ENCODE measurements at places on chromosomes 7 and 10. TPM values are rescaled to one million over a fixed set of nuclear protein-coding genes. Genes with fewer than 3 reads are reported as not detected.

- H3K27me3 ChIP-seq, result peaks cover 11% of the 10 kb centered on the region
- H3K27ac ChIP-seq, result no peak within 1 kb of the TSS
- H3K4me1 ChIP-seq, result peaks cover 14% of the 10 kb centered on the region
- H3K4me3 ChIP-seq, result peak within 1 kb of the TSS; percentile 57
These were observed at the start of gene AS3MT for GRCh38 chr10:102869258-102870198. Gene AS3MT, plus strand, starts transcription at chr10:102869470. Its CDS starts 123 bp downstream, at chr10:102869593.

DNA sequence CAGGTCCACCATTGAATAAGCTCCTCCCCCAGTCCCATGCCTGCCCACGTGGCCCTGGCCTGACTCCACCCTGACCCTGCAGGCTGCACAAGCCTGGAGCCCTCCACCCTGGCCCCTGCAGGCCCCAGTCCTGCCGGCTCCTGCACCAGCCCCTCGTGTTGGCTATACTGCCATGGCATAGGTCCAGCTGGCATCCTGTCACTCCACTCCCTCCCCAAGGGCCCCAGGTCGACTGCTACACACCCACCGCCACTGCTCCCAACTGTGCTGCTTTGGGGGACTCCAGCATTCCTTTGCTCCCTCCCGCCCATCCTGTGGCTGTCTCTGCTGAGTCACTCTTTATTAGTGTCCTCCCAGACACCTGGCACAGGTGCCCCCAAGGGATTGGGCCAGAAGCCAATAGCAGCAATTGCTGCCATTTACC, 32.4 kb upstream of the HSPA12A start:
- H3K27me3 ChIP-seq, result peaks cover 5% of the 10 kb centered on the region
- no peaks in the 10 kb centered on the region for H3K36me3 ChIP-seq
- H3K4me1 ChIP-seq, result no peaks in the 10 kb centered on the region
- DNase-seq, result no peak

DNA sequence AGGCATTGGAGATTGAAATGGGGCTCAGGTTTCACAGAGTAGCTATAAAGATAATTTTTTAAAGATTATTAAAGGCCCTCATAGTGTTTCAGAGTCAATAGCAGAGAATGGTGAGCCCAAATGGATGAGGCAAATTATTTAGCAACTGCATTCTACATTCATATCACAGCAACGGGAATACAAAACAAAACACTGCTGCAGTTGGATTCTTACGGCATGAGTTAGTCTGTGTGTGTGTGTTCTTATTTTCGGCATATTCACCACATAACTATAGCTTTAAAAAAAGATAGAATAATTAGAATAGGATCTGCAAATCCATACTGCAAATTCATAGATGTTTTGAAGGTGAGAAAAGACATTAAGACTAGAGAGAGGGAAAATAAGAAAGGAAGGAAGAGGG, 66.0 kb downstream of the SUGCT start:
- H3K27ac ChIP-seq, result no peak overlapping the region
- H3K4me1 ChIP-seq, result no peaks in the 10 kb centered on the region
- no peaks in the 10 kb centered on the region for H3K27me3 ChIP-seq
- H3K4me3 ChIP-seq, result no peak overlapping the region
- H3K36me3 ChIP-seq, result no peaks in the 10 kb centered on the region
- DNase-seq, result no peak

KLF14 gene
- not detected for total RNA-seq

ABCB1 gene
- 4.3 TPM for total RNA-seq

DNA sequence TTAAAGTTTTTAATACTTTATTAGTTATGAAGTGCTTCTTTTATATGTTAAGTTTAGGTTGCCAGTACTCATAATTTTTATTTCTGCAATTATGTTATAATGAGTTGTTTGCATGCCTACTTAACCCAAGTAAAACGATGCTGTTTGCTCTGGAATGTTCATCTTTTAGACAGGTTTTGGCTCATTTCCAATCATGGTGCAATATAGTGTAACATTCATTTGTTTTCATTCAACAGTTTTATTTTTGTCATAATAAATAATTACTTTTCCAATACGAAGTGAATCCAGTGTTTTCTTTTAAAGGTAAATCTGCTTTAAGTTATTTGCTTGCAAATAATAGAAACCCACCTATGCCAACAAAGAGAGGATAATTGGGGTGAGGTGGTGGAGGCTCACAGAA, 22.1 kb downstream of the ARL5B start:
- H3K36me3 ChIP-seq, result no peaks in the 10 kb centered on the region
- H3K27ac ChIP-seq, result no peak overlapping the region
- no peak overlapping the region for H3K4me3 ChIP-seq
- no peaks in the 10 kb centered on the region for H3K27me3 ChIP-seq

ZNF488 gene
- 0.38 TPM for total RNA-seq

CDH23 gene
- 9.4 TPM for total RNA-seq

DNA sequence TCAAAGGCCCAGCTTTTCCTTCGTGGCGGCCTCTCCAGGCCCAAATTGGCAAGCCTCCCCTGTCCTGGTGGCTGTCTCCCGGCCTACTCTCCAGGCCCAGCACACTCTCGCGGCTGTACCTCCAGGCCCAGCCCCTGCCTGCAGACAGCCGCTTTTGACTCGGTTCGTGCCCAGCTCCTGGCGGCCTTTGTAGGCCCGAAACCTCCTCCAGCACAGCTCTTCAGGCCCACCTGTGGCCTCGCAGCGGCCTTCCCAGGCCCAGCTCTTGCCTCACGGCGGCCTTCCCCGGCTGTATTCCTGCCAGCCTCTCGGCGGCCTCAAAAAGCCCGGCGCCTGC, 18.2 kb upstream of the TMEM248 start:
- no peaks in the 10 kb centered on the region for H3K27me3 ChIP-seq
- DNase-seq, result no peak
- H3K4me3 ChIP-seq, result no peak overlapping the region
- no peak overlapping the region for H3K27ac ChIP-seq
- no peaks in the 10 kb centered on the region for H3K4me1 ChIP-seq

DNA sequence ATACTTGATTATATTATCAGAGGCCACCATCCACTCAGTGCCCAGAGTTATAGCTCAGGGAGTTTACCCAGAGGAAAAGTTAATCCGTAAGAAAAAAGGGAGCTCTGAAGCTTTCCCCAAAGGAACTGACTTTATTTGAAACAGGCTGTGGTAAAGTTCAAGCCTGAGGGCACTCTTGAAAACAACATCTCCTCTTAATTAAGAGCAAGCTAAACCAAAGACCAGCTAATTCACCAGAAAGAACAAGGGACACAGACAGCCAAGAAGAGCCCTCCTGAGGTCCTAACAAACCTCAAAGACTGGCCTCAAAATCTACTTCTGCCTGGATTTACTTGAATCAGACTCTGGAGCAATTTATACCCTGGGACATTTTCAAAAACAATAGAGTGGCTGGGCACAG, 159.6 kb upstream of the CHST15 start:
- H3K27ac ChIP-seq, result no peak overlapping the region
- H3K36me3 ChIP-seq, result no peaks in the 10 kb centered on the region
- no peak for DNase-seq
- peaks cover 5% of the 10 kb centered on the region for H3K4me1 ChIP-seq
- no peaks in the 10 kb centered on the region for H3K27me3 ChIP-seq

DNA sequence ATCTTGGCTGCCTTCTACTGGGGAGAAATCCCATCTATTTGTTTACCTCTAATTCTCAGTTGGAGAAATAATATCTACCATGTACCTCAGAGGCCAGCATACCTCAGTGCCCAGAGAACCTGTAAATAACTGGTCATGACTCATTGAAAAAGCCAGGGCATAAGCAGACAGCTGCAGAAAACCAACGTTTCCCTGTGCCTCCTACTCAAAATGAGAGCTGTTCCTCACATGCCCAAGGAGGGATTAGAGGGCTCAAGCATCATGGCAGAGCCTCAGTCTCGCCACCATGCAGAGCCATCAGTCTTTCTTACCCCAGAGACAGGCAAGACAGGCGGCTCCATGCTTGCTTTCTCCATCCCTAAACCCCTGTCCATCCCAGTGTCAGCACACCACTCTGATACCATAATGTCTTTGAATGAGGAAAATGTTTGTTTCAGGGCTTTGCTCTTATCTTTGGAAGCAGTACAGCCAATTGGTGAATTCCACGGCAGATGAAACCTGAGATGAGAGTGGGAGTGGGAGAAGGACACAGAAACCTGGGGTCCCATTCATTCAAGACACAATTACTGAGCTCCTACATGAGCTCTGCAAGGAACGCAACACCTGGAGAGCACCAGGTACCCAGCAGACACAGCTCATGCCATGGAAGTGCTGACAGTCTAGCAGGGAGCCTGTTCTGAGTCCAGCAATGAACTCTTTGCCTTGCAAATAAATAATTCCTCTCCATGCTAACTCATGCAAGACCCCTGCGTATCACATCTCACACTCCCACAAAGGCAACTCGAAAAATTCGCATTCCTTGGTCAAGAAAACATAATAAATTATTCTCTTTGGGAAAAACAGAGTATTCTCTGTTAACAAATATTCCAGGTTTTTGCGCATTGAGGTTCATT, 21.1 kb downstream of the PON1 start:
- H3K4me1 ChIP-seq, result no peaks in the 10 kb centered on the region
- no peak overlapping the region for H3K27ac ChIP-seq
- no peaks in the 10 kb centered on the region for H3K36me3 ChIP-seq
- DNase-seq, result no peak

SYT15B gene
- total RNA-seq, result 40.6 TPM

- no peak overlapping the region for H3K4me3 ChIP-seq
- H3K36me3 ChIP-seq, result no peaks in the 10 kb centered on the region
- no peak for DNase-seq
- H3K27me3 ChIP-seq, result peaks cover 55% of the 10 kb centered on the region
These were observed 12.0 kb downstream of the EVX1 start for GRCh38 chr7:27254625-27255024.

DNA sequence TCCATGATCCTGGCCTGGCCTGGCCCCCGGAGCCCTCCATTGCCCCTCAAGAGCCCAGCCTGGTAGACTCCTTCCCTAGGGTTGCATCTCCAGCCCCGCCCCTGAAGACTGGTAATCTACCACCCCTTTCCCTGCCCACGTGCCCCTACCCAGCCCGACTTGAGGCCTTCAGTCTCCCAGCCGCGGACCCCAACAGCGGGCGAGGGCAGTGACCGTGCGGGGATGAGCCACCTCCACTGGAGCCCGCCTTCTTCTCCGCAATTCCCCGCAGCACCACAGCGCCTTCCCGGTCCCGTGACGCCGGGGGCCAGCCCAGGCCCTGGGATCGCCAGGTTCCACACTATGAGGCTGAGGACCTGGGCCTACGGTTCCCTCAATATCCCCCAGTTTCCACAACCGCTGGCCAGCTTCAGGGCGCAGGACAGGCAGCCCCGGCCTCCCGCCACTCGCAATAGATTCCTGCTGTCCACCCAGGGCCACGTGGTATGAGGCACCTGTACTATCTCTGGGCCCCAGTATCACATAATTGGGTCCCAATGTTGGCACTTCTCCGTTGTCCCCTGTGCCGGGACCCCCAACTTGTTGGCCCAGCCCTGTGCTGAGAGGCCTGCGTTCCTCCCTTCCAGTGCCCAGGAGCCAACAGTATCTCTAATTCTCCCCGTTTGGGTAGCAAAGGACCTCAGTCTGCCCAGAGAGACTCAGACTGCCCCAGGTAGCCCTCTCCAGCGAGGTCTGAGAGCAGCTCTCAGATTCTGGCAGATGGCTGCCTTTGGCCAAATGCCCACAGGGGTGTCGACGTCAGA, 1.1 kb upstream of the GPRIN2 start:
- H3K4me1 ChIP-seq, result peaks cover 16% of the 10 kb centered on the region
- H3K4me3 ChIP-seq, result no peak overlapping the region
- DNase-seq, result peak; percentile 53
- H3K36me3 ChIP-seq, result no peaks in the 10 kb centered on the region
- no peak overlapping the region for H3K27ac ChIP-seq
- peaks cover 52% of the 10 kb centered on the region for H3K27me3 ChIP-seq

GRCh38 chr7:106501605-106502580, 159.1 kb downstream of the CCDC71L start:
- H3K36me3 ChIP-seq, result no peaks in the 10 kb centered on the region
- no peaks in the 10 kb centered on the region for H3K4me1 ChIP-seq
- no peak overlapping the region for H3K27ac ChIP-seq
- H3K4me3 ChIP-seq, result no peak overlapping the region

- H3K27ac ChIP-seq, result no peak overlapping the region
- DNase-seq, result no peak
- no peaks in the 10 kb centered on the region for H3K36me3 ChIP-seq
- no peaks in the 10 kb centered on the region for H3K27me3 ChIP-seq
These were observed 292.1 kb downstream of the BBS9 start for GRCh38 chr7:33421429-33421828.

DNA sequence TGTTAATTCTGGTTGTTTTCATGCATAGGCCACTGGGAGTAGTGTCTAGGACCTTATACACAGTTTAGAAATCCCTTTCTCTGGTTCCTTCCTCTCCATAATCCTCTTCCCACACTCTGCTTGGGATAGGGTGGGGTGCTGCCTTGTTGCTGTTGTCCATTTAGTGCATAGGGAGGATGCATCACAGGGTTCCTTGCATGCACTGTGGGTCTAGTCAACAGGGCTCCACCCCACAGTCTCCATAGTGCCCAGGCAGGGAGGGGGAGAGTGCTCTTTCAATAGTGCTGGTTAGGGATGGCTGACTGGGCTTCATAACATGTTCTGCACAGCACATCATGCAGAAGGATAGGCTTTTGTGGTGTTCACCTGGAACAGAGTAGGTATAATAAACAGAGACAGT, 81.1 kb downstream of the ARHGAP12 start:
- no peaks in the 10 kb centered on the region for H3K4me1 ChIP-seq
- H3K27me3 ChIP-seq, result no peaks in the 10 kb centered on the region
- DNase-seq, result no peak
- H3K4me3 ChIP-seq, result no peak overlapping the region
- H3K27ac ChIP-seq, result no peak overlapping the region

GRCh38 chr7:22972207-22972606, 41.7 kb downstream of the HYCC1 start:
- no peak for DNase-seq
- no peaks in the 10 kb centered on the region for H3K4me1 ChIP-seq
- H3K36me3 ChIP-seq, result peaks cover 17% of the 10 kb centered on the region
- no peak overlapping the region for H3K27ac ChIP-seq
- H3K4me3 ChIP-seq, result no peak overlapping the region
- no peaks in the 10 kb centered on the region for H3K27me3 ChIP-seq

DNA sequence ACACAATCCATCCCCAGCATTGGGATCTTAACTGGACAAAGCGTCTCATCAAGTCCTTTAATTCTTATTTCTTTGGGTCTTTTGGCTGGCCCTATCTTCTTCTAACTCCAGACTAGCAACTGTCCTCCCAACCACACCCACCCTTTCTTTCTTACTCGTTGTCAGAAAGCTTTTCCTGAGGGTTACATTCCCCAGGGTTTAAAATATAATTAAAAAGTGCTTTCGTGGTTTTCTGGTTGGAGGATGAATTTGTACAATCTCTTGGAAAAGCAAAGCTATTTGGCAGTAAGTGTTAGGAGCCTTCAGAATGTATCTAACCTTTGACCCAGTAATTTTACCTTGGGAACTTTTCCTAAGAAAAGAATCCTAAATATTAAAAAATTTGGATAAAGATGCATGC, 10.4 kb upstream of the ITGB8 start:
- no peak overlapping the region for H3K4me3 ChIP-seq
- no peak overlapping the region for H3K27ac ChIP-seq
- no peak for DNase-seq
